ENCODE measurements at places on chromosomes 7 and 10.

- no peak for DNase-seq
These were observed 553 bp upstream of the ADD3 start for GRCh38 chr10:110007161-110007700.

- no peak for DNase-seq
These were observed 50.9 kb downstream of the RSBN1L start for GRCh38 chr7:77747178-77747577.

- DNase-seq, result no peak
These were observed 34.0 kb upstream of the EBLN1 start for GRCh38 chr10:22251751-22252223.

GRCh38 chr10:79383974-79384606 lies 36.8 kb downstream of the PPIF start:
- DNase-seq, result no peak

GRCh38 chr10:129344731-129345355 lies 122.2 kb upstream of the MGMT start:
- DNase-seq, result no peak

Data from NCI-H2081 treated with DMSO at 0.1 percent for 48 hours (cell line).